ENCODE measurements at places on chromosomes 16 and 17. TPM values are rescaled to one million over a fixed set of nuclear protein-coding genes. Genes with fewer than 3 reads are reported as not detected.

DNA sequence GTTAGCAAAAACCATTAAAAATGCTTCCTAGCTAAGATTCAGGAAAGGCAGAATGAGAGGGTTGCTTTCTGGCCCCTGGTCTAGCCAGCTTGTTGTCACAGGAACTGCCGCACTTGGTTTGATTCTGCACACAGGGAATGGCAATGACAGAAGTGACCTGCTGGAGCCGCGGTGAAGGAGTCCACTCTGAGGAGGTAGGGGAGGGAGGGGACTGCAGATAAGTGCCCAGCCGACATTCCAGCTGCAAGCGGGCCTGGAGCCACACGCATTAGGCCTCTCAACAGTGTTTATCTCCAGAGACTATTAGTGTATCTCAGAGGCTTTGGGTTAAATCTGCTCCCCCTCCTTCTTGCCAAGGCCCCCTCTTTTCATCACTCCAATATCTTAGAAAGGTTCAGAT lies 38.6 kb downstream of the CDRT15 start:
- DNase-seq, result no peak

DNA sequence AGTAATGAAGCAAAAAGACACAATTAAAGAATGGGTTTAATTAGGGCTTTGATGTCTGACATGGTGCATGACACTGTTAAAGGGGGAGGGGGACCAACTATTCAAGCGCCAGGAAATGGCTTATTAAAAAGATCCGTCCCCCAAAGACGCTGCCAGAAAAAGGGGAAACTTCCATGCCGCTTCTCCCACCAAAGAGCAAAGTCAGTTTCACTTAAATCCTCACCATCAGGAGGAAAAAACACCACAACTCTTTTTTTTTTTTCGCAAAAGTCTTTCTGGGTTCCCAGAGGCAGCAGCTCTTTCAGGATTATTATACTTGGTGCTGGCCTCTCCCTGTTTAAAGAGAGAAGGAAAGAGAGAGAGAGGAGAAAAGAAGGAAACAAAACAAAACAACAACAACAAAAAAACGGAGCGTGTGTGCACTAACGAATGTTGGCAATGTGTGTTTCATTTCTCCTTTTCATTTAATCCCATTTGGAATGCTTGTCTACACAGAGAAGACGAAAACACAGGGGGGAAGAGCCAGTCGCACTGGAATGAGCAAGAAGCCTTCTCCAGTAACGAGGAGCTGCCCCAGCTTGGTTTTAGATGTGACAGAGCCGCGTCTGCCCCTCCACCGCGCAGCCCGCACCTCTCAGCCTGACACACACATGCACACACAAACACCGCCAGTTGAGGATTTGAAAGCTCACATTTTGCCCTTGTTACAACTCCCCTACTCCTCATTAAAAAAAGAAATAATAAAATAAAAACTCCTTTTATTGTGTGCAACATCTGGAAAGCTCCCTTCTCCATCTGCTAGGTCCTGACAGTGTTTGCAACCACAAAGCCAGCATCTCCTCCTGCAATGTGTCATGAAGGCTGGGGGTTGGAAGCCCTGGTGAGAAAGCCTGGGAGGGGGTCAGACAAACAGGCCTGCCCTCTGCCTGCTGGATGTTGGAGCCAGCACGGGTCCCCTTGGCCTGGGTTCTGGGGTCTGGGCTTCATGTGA lies 32.7 kb upstream of the AXIN2 start:
- no peak for DNase-seq

DNA sequence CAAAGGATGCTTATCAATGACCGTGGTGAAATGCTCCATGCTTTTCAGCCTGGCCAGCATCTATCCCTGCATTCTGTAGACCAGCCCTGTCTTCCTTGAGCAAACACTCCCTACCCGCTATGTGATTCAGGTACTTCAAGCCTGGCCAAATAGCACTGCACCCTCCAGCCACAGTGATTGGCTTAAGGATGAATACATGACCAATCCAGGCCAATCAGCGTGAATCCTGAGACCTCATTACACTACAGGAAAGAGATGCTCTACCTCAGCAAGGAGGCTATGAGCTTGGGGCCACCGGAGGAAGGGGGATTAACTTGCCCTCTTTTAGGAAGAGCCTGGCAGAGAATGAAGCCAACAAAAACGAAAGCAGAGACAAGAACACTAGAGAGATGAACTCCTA lies 162.5 kb downstream of the ZNF423 start:
- no peak for DNase-seq

GRCh38 chr17:871751-872519 lies 89.8 kb downstream of the MRM3 start:
- no peak for DNase-seq

DNA sequence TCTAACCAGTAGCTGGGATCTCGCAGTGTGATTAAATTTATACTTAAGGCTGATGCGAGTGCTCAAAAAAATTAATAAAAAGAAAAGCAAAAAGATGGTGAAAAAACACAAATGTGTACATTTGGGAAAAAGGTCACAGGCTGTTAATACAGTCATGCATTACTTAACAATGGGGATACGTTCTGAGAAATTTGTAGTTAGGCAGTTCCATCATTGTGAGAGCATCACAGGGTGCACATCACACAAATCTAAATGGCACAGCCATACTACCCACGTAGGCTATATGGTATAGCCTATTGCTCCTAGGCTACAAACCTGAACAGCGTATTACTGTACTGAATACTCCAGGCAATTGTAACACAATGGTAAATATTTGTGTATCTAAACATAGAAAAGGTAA lies 142.4 kb upstream of the MYOCD start:
- DNase-seq, result no peak

GRCh38 chr17:34999456-34999855 lies 19.1 kb downstream of the LIG3 start:
- DNase-seq, result no peak

DNA sequence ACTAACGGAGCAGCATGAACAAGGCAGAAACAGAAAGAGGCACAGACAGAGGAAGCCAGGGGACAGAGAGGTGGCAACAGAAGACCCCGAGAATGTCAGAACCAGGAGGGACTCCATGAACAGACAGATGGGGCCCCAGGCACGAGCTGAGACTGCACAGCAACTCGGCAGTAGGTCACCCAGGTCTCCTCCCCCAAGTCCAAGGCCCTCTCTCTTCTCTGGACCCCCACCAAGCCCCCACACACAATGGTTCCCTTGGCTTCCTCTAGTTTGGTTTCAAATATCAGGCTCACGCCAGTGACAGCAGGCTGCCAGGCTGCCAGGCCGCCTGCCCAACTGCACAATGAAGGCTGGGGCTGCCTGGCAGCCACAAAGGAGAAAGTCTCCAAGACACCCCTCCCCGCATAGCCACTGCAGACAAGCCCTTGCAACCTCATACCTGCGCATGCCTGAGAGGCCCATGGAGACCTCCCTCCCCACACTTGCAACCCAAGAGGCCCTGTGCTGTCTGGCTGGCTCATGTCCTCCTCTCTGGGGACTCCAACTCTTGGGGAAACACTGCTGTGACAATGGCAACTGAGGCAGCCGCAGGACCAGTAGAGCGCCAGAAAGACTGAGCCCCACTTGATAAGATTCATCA lies 54.8 kb downstream of the PIMREG start:
- DNase-seq, result no peak

GRCh38 chr17:50495918-50496317 lies 12.3 kb upstream of the MYCBPAP start:
- no peak for DNase-seq

DNA sequence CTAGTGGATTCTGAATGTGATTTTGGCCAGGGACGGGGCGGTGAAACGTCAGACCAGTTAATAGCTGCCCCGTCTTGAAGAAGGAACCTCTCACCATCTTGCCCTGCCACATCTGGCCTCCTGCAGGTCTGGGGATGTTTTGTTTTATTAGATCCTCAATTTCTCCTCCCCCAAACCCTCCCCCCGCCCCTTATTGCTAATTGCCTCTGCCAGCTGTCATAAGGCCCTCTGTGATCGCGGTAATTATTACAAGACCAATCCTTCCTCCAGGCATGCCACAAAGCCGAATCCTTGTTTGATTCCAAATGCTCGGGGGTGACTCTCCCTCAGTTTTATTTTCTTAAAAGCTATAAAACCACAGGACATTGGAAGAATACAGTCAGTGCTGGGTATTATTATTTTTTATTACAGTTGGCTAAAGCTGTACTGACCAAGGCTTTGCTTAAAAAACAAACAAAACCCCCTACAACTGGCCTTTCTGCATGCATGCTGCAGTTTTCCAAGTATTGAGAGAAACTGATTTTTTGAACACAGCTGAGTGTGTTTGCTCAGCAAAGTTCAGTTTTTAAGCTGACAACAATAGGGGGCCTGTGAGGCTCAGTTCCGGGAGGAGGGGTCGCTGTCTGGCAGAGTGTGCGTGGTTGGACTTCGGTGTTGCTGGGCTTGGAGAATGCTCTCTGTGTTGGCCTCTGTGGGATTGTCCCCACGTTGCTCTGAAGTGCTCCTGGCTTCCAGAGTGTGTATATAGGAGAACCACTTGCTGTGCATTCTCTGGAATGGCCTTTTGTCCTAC lies 1.7 kb downstream of the KSR1 start:
- DNase-seq, result no peak

DNA sequence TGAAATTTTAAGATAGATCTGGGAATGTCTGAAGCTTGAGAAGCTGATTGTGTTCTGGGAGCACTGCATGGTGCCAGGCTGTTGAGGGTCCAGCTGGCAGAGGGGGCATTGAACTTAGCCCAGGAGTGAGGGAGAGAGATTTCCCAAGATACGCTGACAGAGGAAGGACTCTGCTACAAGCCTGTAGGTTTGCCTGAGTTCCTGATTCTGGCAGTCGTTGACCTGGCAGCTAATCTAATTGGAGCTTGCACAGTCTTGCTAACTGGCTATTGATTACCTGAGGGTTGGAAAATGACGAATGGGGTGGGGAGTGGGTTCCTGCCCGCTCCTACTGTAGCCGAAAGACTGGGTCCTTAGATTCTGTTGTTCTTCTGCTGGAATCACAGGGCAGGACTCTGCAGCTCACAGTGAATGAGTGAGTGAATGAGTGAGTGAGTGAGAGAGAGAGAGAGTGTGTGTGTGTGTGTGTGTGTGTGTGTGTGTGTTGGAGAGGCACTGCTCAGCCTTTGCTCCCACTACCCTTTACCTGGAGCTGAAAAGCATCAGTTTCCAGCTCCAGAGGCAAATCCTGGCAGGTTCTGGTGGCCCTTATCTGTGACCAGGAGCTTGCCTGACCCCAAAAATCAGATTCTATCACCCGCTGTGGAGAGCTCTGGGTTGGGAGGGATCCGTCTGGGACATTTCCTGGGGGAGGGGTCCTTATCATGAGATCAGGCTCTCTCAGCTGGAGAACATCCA lies 16.7 kb downstream of the CTRL start:
- no peak for DNase-seq

GRCh38 chr16:4094127-4094773 lies 22.0 kb downstream of the ADCY9 start:
- no peak for DNase-seq

DNA sequence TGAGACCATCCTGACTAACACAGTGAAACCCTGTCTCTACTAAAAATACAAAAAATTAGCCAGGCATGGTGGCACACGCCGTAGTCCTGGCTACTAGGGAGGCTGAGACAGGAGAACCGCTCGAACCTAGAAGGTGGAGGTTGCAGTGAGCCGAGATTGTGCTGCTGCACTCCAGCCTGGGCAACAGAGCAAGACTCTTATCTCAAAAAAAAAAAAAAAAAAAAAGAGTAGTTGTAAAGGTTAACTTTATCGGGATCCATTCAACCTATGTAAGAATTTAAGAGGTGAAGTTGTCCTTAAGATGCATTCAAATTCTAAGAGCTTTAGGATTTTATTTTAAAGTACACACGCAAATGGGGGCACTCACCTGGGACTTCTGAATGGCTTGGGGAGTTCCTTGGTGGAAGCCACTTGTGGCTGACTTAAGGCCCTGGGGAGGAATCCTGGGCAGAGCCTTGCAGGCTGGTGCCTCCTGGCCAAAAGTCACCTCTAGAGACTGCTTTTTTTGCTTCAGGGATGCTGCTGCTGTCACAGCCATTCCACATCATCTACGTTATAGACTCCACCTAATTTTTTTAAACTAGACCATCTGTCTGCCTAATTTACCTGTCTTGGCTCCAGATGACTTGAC lies 3.3 kb downstream of the CTCF start:
- no peak for DNase-seq

DNA sequence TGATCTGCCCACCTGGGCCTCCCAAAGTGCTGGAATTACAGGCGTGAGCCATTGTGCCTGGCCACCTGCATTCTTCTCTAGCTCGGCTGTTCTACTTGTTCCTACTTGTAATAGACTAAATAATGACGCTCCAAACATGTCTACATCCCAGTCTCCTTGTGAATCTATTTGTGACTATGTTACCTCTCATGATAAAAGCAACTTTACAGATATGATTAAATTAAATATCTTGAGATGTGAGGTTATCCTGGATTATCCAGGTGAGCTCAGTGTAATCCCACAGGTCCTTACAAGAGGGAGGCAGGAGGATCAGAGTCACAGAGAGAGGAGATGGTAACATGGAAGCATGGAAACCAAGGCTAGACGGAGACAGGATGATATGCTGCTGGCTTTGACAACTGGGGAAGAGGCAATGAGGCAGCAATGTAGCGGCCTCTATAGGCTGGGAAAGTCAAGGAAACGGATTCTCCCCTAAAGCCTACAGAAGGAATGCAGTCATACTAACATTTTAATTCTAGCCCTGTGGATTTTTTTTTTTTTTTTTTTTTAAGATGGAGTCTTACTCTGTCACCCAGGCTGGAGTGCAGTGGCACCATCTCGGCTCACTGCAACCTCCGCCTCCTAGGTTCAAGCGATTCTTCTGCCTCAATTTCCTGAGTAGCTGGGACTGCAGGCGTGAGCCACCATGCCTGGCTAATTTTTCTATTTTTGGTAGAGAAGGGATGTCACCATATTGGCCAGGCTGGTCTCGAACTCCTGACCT lies 5.0 kb upstream of the LASP1 start:
- DNase-seq, result no peak

DNA sequence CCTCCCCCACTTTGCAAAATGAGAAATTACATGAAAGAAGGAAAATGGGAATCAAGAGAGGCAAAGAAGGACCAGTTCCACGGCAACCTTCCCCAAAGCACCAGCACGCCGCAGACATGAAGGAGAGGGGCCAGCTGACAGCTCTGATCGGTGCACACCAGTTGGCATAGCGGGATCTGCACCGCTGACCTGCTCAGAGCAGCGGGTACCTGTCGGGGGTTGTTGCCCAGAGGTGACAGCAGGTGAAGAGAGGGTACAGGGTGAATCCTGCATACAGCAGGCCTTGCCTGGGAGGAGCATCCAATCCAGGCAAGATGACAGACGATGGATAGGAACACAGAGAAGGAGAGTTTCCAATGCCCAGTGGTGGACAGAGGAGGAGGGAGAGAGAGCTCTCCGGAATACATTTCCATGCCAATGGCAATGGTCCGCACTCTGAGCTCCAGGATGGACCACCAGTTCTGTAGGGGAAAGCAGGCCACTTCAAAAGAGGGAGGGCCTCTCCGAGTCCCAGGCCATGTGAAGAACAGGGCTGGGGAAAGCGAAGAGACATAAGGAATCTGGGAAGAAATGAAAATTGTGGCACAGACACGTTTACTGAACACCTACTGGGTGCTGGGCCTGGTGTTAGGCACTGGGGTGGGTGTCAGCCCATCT lies 24.0 kb downstream of the CEP295NL start:
- DNase-seq, result no peak

- no peak for DNase-seq
Measured at GRCh38 chr17:61822326-61823285, 40.7 kb downstream of the BRIP1 start.

MRPS23 gene
- 50.8 TPM for total RNA-seq

ZNF423 gene
- total RNA-seq, result 1.6 TPM

SLC12A3 gene
- 0.52 TPM for total RNA-seq

RAP1GAP2 gene
- 3.8 TPM for total RNA-seq

SDR42E2 gene
- 0.05 TPM for total RNA-seq

PLLP gene
- 1.2 TPM for total RNA-seq

TEFM gene
- total RNA-seq, result 18.7 TPM
